ENCODE measurements at places on chromosomes 12 and 14.

GRCh38 chr12:87201598-87201997, 827.6 kb downstream of the C12orf50 start:
- DNase-seq, result no peak

DNA sequence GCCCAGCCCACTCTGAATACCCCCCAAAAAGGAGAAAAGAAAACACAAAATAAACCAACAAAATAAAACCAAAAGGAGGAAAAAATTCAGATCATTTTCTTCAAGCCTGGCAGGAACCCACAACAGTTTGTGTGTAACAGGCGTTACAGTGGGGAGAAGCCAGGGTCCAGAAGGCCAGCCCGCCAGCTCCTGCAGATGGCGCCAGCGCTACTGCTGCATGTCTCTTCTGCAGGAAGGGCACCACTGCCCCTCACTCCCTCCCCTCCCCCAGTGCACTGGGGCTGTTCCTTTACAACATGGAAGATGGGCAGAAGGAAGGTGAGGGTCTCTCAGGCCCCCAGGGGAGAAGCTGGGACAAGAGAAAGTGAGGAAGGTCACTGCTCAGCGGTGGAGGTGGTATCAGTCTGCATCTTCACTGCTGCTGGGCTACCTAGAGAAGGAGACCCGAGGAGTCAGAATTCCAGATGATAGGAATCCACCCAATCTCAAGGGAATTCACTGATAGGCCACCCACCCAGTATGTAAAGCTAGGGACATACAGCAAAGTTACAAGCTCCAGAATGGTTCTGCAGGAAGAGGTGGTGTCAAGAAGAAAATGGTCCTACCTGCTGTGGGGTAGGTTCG, 2.3 kb upstream of the NOP2 start:
- no peak for DNase-seq

- no peak for DNase-seq
Observed at GRCh38 chr12:105030820-105031807, 45.0 kb downstream of the NOPCHAP1 start.

DNA sequence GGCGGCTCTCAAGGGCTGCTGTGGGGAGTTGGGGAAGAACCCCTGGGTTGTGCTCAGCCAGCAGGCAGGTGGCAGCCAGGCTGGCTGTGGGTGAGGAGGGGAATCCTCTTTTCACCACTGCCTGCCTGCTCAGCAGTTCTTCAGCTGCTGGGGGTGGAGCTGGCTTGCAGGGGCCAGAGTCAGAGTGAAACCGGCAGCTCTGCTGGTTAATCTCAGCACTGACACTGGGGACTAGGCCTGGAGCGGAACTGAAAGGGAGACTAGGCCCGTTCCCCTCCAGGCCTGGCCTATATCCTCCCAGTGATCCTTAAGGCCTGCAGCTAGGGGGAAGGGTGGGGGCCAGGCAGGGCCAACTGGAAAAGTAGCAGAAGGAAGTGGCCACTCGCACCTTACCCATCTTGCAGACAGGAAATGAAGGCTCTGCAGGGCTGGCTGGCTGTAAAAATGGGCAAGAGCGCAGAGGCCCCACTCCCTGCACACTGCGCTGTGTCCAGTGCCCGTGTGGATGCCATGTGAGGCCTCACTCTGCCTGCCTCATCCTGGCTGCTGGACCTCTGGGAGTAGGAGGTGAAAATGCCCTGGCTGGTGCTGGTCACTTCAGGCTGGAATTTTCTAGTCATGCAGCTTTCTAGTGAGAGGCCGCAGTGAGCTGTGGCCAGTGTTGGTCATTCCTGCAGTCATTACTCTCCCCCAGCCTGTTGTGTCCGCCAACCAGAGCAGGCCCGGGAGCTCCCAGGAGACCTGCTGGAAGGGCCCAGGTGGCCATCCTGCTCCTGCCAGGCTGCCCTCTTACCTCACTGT, 39.4 kb downstream of the SH2B3 start:
- DNase-seq, result peak; percentile 87
